ENCODE measurements at places on chromosomes 4 and X. TPM values are rescaled to one million over a fixed set of nuclear protein-coding genes. Genes with fewer than 3 reads are reported as not detected.

SPANXN3 gene
- not detected for total RNA-seq

SERTM2 gene
- 0.15 TPM for total RNA-seq

HPSE gene
- total RNA-seq, result 7.6 TPM

CT45A1 gene
- total RNA-seq, result not detected

ZDHHC15 gene
- total RNA-seq, result 0.69 TPM

ABLIM2 gene
- 31.7 TPM for total RNA-seq

RPL34 gene
- total RNA-seq, result 967 TPM

MAB21L2 gene
- not detected for total RNA-seq

MFSD8 gene
- 27.4 TPM for total RNA-seq

ESX1 gene
- not detected for total RNA-seq

STPG2 gene
- 0.84 TPM for total RNA-seq

NALF2 gene
- total RNA-seq, result not detected

CENPVL1 gene
- not detected for total RNA-seq

PDZD4 gene
- total RNA-seq, result 4.3 TPM

FAM9B gene
- total RNA-seq, result not detected

PAGE4 gene
- total RNA-seq, result not detected

F8A3 gene
- total RNA-seq, result 14.4 TPM

WWC2 gene
- total RNA-seq, result 14.7 TPM

TAF7L gene
- 0.89 TPM for total RNA-seq

ARMCX6 gene
- total RNA-seq, result 28.6 TPM

CCDC160 gene
- total RNA-seq, result 0.25 TPM

NSUN7 gene
- 3.5 TPM for total RNA-seq

Data from lower leg skin (tissue), 4 donors.